ENCODE measurements at places on chromosomes 1 and 21. TPM values are rescaled to one million over a fixed set of nuclear protein-coding genes. Genes with fewer than 3 reads are reported as not detected.

Gene CLIC6
- total RNA-seq: not detected

Gene FHAD1
- total RNA-seq: 2.0 TPM

- H3K4me3 ChIP-seq: peak overlapping the region; percentile 59
- DNase-seq: no peak
- no peaks in the 10 kb centered on the region for H3K27me3 ChIP-seq
- peaks cover 4% of the 10 kb centered on the region for H3K4me1 ChIP-seq
- no peak overlapping the region for H3K27ac ChIP-seq
- H3K36me3 ChIP-seq: no peaks in the 10 kb centered on the region
Measured at GRCh38 chr1:32755098-32755809, 52.7 kb upstream of the SYNC start.

- H3K27me3 ChIP-seq: peaks cover 5% of the 10 kb centered on the region
- H3K4me1 ChIP-seq: peaks cover 3% of the 10 kb centered on the region
- DNase-seq: peak; percentile 62
- no peaks in the 10 kb centered on the region for H3K36me3 ChIP-seq
Measured at GRCh38 chr1:32539584-32540571, 651 bp downstream of the ZBTB8A start.

- H3K36me3 ChIP-seq: no peaks in the 10 kb centered on the region
- no peak for DNase-seq
- no peak overlapping the region for H3K4me3 ChIP-seq
- peaks cover 13% of the 10 kb centered on the region for H3K27me3 ChIP-seq
Measured at GRCh38 chr1:53396573-53397268, 62.5 kb upstream of the DMRTB1 start.

DNA sequence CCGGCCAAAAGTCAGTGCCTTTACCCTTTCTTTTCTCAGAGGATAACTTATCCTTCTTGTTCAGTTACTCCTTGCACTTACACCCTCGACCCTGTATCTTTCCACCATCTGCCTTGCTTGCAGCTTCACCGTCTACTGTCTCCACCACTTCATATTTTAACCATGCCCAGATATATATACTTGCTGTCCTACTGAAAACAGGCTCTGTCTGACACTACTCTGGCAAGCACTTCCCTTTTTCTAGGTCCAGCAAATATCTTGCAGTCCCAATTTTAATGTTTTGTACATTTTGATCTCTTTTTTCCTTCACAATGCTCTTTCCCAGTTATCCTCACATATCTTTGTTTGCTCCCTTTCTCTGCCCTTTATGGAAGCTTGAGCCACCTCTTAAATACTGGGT, 308.6 kb downstream of the TPR start:
- no peak for DNase-seq
- no peaks in the 10 kb centered on the region for H3K27me3 ChIP-seq
- peaks cover 25% of the 10 kb centered on the region for H3K4me1 ChIP-seq
- peaks cover 68% of the 10 kb centered on the region for H3K36me3 ChIP-seq
- H3K4me3 ChIP-seq: no peak overlapping the region
- no peak overlapping the region for H3K27ac ChIP-seq
